Activated CD4-positive, alpha-beta T cell treated with anti-CD3 and anti-CD28 coated beads, Interleukin-2, amount 50 U/mL, for 24 hours (primary cell): ENCODE measurements at places on chromosomes 13 and 19.

- DNase-seq, result no peak
These were observed 310.0 kb downstream of the TEX29 start for GRCh38 chr13:111630406-111630805.

DNA sequence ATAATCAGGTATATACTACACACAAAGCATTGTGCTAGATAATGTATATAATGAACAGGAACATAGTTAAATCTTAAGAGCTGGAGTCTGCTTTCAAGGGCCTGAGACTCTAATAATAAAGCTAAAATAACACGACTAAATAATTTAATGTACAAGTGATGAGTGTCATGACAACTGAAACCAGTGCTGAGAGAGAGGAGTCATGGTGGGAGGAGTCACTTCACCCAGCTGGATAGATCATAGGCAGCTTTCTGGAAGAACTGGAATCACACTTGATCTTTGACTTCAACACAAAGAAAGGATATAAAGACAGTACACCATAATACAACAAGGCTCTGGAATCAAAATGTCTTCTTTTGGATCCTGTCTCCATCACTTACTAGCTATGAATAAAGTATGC, 7.1 kb downstream of the RBM26 start:
- DNase-seq, result no peak

GRCh38 chr19:55486971-55487923, 989 bp upstream of the SSC5D start:
- DNase-seq, result peak; percentile 36

- DNase-seq, result no peak
These were observed 754.3 kb upstream of the ARGLU1 start for GRCh38 chr13:107322228-107322627.

GRCh38 chr13:79997244-79997643, 343.7 kb downstream of the SPRY2 start:
- DNase-seq, result no peak

DNA sequence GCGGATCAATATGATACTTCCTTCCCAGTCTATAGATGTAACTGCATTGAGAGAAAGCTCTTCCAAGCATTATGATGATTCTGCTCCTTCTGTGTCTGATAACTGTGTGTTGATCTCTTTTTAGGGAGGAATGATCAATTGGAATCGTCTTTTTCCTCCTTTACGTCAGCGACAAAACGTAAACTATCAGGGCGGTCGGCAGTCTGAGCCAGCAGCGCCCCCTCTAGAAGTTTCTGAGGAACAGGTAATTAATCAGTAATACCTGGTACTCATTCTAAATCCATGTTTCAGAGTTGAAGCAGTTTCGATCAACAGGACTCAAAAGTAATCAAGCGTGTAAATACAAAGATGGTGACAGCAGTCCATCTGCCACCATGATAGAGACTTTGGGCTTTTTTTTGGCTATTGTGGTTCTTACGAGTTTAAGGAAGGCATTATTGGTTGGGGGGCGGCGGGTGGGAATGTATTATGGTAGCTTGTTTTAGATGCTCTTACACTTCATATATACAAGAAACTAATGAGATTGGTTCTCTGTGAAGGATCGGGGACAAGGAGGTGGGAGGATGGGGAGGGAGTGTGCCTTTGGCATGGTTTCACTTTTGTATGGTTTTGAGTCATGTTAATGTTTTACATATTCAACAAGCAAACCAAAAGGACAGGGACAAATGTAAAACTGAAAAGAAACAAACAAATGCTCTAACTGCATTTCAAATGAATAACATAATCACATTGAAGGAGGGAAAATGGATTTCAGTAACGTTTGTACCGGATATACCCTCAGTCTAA, 60.7 kb upstream of the GPR183 start:
- no peak for DNase-seq

- DNase-seq, result no peak
These were observed 2.7 kb downstream of the ING1 start for GRCh38 chr13:110716247-110716515.

- DNase-seq, result no peak
These were observed 81.4 kb downstream of the KCTD15 start for GRCh38 chr19:33878030-33878544.

GRCh38 chr19:45508861-45509691, 1.8 kb downstream of the VASP start:
- no peak for DNase-seq

DNA sequence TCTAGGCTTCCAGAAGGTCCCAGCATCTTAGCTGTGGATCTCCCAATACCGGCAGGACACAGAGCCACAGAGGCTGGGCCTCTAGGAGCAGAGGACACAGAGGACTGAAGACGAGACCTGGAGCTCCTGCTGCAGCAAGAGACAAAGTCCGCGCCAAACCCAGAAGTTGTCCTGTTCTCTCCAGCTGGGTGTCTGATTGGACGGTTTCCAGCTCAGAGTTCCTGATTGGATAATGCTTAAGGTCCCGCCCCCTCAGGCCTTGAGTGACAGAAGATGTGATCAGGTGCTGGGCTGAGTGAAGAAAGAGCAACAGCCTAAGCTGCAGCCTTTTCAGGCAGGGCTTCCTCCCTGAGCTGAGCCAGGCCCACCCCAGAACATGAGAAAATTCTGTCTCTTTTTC, 59.9 kb upstream of the ZNF85 start:
- no peak for DNase-seq

GRCh38 chr13:23470790-23471614, 37.5 kb upstream of the SACS start:
- no peak for DNase-seq

- DNase-seq, result no peak
These were observed 147.5 kb upstream of the OBI1 start for GRCh38 chr13:78806457-78806856.

GRCh38 chr13:114032126-114032799, 58.4 kb upstream of the C13orf46 start:
- DNase-seq, result no peak
